Muscle of back (tissue), 13 donors: ENCODE measurements at places on chromosomes 3 and 15. TPM values are rescaled to one million over a fixed set of nuclear protein-coding genes. Genes with fewer than 3 reads are reported as not detected.

DNA sequence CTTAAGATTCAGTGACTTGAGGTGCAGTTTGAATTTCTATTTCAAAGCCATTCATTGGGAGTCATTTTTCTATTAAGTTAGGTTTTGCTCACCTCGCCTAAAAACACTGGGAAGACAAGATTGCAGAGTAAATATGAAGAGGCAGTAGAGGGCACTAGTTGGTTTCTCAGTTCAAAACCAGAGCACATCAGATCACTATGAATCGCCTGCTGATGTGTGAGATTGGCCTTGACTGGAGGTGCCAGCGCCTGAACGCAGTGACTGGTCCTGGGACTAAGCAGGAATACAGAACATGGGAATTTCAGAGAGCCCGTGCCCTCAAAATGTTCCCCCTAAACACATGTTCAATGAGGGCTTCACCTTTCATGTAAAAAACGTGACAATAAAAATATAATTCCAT lies 229.0 kb downstream of the ITPR1 start:
- no peak for DNase-seq

GRCh38 chr3:120420928-120421551 lies 29.8 kb downstream of the FSTL1 start:
- no peak for DNase-seq

DNA sequence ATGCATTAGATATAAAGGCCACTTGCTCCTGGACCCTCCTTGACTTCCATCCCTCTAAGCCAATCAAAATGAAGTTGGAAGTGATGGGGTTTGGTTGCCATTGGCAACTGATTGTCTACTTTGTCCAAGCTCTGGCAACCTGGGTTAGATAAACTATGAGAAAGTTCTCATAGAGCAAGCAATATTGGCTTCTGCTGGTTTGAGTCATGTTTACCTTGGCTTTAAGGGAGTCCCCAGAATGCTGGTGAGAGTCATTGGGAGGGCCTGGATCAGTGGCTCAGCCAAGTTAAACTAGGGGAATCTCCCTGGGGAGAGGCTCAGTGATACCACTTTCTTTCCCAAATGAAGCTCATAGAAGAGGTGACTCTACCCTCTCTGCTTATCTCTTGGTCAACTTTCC lies 176.3 kb upstream of the ROPN1 start:
- no peak for DNase-seq

DNA sequence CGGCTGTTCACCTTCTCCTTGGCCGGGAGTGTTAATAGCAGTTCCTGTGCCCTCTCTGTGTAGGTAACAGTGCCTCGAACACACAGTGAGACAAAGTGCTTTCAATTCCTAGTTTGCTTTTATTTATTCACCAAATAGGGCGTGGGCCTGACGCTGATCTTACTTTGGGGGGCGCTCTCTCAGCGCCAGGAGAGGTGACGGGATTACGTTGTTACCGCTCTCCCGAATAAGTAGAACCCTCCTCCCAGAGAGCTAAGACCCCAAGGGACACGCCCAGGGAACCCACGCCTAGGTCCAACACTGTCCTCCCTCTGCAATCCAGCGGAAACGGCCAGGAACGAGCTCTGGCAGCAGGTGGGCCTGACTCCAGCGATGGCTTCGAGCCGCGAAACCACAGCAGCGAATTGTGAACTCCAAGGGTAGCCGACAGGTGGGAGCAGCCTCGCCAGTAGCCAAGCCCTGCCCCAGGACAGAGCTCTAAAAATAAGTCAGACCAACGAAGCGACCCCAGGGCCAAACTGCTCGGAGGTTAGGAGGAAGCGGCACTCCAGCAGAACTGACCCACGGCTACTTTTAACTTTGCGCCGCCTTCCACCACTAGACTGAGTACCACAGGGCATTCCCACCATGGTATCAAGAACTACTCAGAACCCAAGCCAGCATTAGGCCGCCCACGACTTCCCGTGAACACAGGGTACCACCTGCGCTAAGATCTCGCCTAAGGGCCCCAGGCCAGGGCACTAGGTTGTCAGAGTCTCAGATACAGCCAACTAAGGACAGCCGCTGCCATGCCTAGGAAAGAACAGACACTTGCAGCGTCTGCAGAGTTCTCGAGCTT lies 1.6 kb upstream of the SIN3A start:
- DNase-seq: peak; percentile 79

DNA sequence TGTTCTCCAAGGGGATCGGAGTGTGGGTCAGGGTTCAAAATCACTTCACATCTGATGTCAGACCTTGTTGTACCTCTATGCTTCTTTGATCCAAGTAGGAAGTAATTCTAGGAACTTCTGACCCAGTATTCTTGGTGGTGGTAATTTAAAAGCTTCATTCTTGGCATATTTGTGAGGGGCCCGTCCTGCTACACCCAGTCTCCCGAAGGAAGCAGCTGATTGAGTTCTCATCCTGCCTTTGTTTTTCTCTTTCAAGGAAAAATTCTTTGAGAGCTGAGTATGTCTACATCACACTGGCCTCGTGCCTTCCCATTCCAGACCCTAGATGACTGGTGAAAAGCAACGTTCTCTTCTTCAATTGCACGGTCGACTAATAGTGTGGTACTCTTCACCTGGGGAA lies 234.4 kb upstream of the TPRG1 start:
- no peak for DNase-seq

DNA sequence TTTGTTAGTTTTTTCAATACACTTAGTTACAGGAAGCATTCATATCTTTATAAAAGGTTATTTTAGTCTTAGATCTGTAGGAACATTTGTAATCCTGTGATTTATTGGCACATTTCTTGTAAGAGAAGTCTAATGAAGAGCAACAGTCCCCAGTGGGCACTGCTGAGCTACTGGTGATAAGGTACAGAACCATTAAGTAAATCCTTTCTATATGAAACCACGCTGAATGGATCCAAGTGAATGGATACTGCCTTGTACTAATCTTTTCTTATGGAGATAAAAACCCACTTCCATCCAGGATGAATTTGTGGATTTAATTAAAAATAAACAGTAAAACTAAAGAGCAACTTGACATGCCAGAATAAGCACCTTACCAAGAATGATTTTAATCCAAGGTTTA lies 64.0 kb downstream of the SHQ1 start:
- no peak for DNase-seq

GRCh38 chr3:52210550-52211046 lies 12.6 kb downstream of the ALAS1 start:
- no peak for DNase-seq

Gene P2RY14
- 1.1 TPM for polyA plus RNA-seq
